ENCODE measurements at places on chromosomes 3 and 15.

- no peak for DNase-seq
These were observed 49.6 kb downstream of the CHD2 start for GRCh38 chr15:92949604-92950249.

GRCh38 chr3:52023860-52024764 lies 28.4 kb upstream of the RPL29 start:
- no peak for DNase-seq

- DNase-seq = no peak
These were observed 9.0 kb upstream of the ZBED2 start for GRCh38 chr3:111604119-111604518.

DNA sequence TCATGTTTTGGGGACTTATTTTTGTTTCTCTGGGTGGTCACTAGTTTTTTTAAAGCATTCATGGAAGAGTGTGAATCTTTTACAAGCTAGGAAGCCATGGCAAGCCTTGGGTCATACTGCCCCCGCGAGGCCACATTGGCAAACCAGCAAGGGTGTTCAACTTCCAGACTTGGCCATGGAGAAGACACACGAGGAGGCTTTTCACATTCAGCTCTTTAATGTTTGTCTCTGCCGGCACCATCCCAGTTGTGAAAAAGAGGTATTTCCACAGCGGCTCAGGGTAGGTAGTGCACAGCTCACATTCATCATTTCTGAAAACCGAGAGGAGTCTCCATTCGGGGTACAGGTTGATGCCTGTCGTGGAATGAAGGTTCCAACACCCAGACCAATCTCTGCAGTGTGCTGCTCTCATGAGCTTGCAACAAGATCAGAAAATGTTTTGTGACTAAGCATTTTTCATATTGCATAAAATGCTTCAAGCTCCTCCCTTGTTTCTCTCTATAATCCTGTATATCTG lies 7.7 kb downstream of the CCR5 start:
- DNase-seq = peak; percentile 62

DNA sequence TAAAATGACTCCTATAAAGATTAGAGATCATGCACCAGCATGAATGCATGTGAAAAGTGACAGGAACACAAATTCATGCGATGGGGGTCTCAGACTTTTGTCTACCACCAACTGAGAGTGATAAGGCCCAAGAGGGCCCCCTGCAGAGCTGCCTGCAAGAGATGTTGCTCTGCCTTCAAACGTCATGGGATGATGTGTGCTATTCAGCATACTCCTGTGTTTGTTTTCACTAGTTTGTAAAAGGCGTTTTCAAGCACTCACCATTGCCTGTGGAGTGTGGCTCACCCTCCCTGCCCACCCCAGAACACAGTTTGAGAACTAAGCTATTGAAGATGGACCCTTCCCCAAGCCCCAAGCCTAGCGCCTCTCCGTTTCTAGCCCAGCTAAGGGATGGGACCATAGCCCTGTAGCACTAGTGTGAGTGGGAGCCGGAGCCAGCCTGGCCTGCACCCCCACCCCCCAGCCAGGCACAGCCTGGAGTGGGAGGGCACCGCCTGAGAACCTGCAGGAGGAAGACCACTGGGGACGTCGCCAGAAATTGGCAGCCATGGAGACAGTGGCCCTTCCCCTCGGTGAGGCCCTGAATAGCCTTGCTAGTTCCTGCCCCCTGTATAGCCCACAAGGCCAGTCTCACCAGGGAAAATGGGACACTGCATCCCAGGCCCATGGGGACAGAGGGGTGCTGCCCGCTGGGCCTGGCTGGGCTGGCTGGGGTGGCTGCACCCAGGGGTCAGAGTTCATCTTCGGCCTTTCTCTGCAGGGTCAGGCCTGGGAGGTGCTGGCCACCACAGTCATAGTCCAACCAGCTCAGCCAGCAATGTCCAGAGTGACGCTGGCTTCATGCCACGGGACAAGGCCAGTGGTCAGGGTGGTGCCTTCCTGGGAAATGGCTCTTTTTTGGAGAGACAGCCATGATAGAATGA lies 22.6 kb upstream of the KLF13 start:
- no peak for DNase-seq

DNA sequence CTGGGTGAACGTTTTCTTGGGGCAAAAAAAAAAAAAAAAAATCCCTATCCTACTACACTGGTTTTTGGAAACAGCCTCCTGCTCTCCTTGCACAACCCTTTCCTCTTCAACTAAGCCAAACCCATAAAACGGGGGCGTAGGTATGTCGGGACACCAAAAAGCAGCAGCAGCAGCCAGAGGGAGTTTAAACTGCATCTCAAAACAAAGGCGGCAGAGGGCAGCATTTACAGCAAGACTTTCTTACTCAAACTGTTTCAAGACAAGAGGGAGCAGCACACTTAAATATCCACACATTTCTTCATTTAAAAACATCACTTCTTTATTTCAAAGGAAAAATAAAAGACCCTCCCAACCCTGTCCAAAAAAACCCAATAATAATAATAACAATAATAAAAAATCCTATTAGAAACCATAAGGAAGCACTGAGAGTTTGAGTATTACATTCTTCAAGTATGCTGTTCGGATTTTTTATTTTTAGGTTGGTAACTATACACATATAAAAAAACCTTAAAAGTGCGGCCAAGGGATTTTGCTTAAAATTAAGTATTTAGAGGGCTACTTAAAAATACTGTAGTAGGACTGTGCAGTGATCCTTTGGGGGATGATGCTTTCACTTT lies 43.9 kb upstream of the PLXND1 start:
- peak; percentile 91 for DNase-seq

DNA sequence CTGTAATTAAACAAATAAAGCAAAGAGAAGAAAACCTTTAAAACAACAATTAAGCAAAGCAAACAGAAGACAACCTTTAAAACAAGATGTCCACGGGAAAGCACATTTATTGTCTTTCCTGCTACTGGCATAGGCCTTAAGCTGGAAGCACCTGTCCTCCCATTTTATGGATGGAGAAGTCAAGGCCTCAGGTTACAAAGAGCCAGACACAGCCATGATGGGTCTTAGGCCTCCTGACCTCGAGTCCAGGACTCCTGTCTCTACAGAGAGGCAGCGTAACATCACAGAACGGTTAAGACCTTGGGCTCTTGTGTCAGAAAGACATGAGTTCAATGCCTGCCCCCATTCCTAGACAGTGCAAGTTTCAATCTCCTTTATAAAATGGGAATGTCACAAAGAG lies 54.7 kb upstream of the INSYN1 start:
- DNase-seq = no peak

GRCh38 chr15:68204361-68204760 lies 771 bp downstream of the CALML4 start:
- no peak for DNase-seq

DNA sequence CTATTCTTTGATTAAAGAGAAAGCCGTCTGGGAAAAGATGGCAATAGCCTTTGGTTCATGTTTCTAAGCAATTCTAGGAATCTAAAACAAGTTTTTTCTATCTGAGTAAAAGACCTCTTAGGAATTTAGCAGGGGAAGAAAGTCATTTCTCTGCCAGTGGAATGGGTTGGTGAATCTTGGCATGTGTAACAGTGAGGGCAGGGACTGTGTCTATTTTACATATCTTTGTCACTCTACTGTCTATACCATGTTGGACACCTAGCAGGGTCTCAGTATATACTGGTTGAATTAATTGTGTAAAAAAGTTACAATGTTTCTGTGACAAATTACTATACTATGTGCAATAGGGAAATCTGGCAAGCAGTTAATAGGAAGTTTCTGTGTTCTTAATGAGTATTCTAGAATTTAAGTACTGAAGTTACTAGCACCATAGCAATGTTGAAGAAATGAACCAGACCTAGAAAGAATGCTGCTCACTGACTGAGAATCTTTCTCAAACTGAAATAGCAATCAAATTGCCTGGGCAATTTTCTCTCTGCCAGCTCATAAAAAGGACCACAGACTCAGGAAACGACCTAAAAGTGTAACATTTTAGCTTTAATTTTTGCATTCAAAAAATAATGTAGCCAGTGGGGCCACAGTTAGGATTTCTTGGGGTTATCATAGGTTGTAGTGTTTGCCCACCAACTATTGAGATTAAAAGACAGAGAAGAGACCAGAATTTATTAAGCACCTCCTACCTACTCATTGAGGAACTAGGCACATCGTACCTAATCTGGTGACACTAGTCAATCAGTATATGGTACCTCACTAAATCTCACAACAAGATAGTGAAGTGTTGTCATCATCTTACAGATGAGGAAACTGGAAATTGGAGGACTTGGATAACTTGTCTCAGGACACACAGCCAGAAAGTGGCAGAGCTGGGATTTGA lies 56.2 kb upstream of the LEKR1 start:
- no peak for DNase-seq

GRCh38 chr3:62481962-62482361 lies 108.6 kb upstream of the FEZF2 start:
- no peak for DNase-seq

DNA sequence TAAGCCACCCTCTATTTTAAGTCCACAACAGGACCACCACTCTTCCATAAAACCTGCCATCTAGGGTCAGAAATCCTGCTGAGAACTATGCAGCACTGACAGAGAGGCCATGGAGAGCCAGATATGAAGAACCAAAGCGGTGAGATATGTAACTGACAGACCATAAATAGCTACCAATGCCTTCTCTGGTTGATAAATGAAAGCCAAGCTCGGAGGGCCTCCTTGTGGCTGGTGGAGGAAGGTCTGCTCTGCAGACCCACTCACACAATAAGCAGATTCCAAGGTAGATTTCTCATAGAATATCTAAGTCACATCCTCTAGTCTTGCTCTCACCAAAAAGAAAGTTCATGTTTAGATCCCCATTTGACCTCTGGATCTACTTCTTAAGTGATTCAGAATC lies 38.9 kb downstream of the RYK start:
- DNase-seq = peak; percentile 78

DNA sequence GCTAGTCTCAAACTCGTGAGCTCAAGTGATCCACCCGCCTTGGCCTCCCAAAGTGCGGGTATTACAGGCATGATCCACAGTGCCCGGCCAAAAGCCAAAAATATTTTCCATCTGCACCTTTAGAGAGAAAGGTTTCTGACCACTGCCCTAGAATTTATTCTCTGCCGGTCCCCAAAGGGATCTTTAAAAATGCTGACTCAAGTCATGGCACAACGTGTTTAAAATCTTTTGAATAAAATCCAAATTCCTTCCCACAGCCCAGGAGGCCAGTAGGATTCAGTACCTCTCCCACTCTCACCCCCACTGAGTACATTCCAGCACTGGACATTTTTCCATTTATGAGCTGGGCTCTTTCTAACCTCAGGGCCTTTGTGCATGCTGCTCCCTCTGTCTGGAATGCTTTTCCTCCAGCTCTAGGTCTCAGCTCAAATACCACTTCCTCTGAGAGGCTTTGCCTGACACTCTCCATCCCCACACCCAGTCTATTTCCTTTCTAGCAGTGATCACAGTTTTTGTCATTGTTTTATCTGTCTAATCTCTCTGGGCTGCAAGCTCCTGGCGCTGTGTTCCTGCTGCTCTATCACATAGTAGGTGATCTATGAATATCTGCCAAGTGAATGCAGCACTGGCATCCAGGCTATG lies 502.9 kb downstream of the SHQ1 start:
- DNase-seq = no peak

DNA sequence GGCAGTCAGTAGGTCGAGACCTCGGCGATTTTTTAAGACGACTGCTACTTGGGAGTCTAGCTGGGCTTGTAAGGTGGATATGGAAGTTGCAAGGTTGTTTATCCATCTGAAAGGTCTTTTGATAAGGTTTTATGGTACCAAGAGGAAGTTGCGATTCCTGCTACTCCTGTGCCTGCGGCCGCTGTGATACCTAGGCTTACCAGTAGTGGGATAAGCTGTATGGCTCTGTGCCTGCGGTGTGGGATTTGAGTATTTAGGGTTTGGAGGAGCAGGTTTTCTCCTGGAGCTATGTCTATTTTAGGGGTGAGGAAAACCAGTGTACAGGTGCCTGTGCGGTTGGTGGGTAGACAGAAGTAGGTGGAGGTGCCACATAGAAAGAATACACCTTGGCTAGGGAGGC lies 1059.8 kb downstream of the SI start:
- no peak for DNase-seq

- no peak for DNase-seq
These were observed 6.8 kb upstream of the AMOTL2 start for GRCh38 chr3:134381076-134381475.

GRCh38 chr15:42363487-42363886 lies 4.2 kb downstream of the CAPN3 start:
- DNase-seq = no peak

DNA sequence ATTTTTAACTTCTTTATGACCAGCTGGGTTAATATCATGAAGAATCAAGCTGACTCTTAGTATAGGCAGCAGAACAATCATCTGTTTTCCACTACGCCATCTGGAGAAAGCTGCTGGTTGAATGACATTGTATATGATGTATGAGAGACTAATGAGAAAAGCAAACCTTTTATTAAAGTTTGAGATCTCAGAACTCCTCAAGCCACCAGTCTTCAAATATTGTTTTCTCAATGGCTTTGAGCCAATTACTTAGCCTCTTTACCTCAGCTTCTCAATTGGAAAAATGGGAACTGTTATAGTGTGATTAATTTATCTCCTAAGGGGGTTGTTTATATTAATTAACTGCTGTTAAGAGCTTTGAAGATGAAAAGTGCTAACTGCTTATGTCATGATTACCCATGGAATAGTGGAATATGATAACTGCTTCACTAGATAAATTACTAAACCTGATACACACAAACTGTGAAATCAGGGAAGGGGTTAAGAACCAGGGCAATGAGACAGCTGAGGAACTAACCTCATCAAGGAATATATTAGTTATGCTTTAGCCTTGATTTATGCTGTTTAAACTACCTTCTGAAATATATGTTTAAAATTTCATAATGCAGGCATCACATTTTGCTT lies 330.1 kb downstream of the SOX2 start:
- no peak for DNase-seq

- DNase-seq = no peak
These were observed 120.5 kb downstream of the CORO2B start for GRCh38 chr15:68699124-68699880.

GRCh38 chr3:30630238-30631030 lies 24.0 kb downstream of the TGFBR2 start:
- no peak for DNase-seq

- no peak for DNase-seq
These were observed 4.6 kb upstream of the SKIL start for GRCh38 chr3:170352936-170353335.

- DNase-seq = no peak
These were observed 73.6 kb upstream of the CGNL1 start for GRCh38 chr15:57302640-57303257.

- peak; percentile 42 for DNase-seq
These were observed 34.5 kb upstream of the BNC1 start for GRCh38 chr15:83318861-83319415.
